ENCODE measurements at places on chromosomes 4 and X.

GRCh38 chr4:113404167-113404571, 354.7 kb downstream of the ANK2 start:
- DNase-seq: no peak

DNA sequence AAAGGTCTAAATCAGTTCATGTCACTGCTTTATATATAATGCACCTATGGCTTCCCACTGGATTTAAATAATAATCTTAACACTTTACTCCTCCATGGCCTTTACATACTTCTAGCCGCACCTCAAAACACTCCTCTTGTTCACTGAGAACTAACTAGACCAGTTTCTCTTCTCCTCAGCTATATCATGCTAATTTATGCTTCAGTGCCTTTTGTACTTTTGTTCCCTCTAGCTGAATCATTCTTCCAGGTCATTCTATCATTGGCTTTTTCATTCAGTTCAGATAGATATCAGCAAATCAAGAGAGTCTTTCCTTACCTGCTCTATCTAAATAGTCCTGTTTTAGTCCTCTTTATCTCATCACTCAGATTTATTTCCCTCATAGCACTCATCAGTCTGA, 64.2 kb downstream of the TET2 start:
- no peak for DNase-seq

DNA sequence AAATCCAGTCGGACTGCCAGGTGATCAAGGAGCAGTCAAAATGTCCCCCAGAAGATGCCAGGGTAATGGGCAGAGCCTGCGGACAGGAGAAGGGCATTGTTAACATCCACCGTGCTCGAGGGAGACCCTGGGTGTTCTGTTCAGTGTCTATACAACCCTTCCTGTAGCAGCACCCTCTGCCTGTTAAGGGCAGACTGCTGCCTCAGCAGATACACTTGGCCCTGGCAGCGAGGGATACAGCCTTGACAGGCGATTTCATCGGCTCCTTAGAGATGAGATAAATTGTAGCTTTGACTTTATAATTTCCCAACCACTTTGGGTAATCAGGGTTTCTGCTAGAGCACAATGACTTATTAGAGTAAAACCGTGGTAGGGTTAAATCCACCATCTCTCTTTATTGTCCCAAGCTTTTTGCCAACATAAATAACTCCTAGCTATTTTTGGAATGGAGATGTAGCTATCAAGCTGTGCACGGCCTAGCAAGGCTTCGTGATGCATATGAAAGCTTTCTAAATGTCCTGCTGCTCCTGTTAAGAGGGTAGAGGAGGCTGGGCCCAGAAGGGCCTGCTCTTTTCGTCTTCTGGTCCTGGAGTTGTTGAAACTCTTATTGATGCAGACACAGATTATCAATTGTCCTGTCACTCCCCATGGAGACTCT, 195.9 kb downstream of the CPEB2 start:
- no peak for DNase-seq

DNA sequence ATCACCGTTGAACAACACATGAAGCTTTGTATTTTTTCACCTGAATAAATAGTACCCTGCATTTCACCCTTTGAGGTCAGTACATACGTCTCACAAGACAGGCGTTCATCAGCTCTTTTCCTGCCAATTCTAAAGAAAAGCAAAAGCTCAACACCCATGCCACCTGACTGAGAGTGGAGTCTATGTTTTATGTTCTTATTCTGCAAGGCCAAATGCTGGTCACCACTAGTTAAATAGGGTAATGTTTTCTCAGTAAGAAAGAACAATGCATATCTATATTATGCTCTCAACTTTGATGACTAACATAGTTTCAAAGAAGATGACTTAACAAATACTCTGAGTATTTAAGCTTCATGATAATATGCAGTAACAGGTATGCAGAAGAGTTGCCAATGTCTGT, 336.3 kb upstream of the BMP3 start:
- DNase-seq: no peak

- DNase-seq: no peak
Measured at GRCh38 chr4:48315728-48316630, 25.4 kb upstream of the SLAIN2 start.

DNA sequence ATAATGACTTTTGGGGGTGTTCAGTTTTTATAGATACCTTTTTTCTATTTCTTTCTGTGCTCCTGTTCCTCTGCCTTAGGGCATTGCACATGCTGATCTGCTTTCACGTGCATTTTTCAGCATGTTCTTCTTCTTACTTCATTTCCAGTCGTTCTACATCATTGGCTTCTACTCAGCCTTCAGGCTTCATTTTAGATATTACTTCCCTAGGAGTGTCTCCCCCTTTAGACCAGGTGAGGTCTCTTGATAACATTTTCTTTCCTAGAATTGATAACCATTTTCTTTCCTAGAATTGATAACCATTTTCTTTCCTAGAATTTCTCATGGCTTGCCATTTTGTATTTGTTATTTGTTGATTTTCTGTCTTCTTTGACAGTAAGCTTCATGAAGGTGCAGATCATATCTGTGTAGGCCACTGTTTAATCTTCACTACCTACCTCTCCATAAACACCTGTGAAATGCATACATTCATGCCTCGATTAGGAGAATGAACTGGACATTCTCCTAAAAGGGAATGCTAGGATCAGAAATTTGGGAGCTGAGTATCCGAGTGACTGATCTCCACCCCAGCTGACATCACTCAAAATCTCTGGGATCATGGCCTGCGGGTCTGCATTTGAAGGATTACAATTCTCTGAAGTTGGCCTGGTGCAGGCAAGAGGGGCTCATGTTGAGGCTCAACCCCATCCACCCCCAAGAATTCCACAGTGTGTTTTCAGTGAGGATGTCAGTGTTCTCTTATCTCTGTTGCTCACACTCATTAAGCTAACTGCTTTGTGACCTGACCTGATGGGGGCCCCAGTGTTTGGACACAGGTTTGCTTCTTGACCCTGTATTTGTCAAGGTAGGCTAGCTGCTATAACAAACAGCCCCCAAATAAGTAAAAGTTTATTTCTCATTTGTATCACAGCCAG, 45.7 kb downstream of the GYG2 start:
- DNase-seq: no peak

DNA sequence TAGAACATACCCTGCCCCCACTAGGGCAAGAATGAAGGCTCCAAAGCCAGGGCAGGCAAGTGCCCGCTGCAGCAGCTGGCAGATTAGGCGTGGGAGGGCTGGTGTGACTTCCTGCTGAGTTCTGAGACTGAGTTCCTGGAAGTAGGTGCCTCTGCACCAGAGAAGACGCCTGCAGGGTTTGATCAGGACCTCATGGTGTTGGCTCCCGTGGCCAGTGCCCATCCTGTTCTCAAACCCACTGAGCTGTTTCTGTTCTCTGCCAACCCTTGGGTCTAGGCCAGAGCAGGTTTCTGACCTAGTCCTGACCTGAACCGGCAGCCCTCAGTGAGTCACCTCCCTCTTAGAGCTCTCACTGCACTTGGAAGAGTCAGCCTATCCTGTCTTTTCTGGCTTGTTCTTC, 220.7 kb downstream of the HS6ST2 start:
- no peak for DNase-seq

- no peak for DNase-seq
Measured at GRCh38 chr4:166435449-166435848, 562.4 kb downstream of the TLL1 start.

GRCh38 chrX:151704041-151704663, 8.9 kb downstream of the PRRG3 start:
- no peak for DNase-seq

- no peak for DNase-seq
Measured at GRCh38 chr4:127212701-127213100, 420.1 kb upstream of the INTU start.

DNA sequence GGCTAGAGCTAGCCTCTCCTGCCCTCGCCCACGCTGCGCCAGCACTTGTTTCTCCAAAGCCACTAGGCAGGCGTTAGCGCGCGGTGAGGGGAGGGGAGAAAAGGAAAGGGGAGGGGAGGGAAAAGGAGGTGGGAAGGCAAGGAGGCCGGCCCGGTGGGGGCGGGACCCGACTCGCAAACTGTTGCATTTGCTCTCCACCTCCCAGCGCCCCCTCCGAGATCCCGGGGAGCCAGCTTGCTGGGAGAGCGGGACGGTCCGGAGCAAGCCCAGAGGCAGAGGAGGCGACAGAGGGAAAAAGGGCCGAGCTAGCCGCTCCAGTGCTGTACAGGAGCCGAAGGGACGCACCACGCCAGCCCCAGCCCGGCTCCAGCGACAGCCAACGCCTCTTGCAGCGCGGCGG, at the start of gene AR:
Gene AR, plus strand, starts transcription at position 204 of the 400 bp plus-strand sequence. CDS start 1,126 bp downstream, outside the sequence.
- no peak for DNase-seq

- DNase-seq: no peak
Measured at GRCh38 chrX:42804524-42804923, 26.6 kb upstream of the PPP1R2C start.

DNA sequence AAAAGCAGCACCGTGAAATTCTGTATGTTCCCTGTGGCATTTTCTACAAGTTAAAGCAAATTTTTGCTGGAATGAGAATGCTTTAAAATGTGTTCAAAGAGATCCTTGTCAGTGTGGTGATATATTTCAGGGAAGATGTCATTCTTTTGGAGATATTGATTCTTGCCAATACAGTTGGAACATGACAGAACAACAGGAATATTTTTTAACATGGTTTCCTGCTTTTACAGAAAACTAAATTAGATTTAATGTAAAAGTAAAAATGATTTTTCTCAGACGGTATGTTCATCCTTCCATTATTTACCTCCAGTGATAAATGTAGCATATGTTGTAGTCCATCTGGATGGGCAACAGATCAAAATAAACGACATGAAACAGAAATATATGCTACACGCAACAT, 474.8 kb downstream of the TMA16 start:
- no peak for DNase-seq

DNA sequence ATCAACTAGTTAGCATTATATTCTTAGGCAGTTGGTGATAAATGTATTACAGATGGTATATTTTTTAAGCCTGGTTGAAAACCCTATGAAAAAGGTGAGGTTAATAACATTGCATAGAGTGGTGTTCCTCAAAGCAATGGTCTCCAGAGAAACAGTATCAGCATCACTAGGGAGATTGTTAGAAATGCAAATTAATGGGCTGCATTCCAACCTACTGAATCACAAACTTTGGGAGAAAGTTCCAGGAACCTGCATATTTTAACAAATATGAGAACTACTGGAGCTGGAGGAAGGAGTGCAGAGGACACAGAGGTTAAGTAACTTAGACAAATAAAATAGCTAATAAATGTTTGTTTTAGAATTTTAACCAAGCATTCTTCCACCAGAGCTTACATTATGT, 166.9 kb upstream of the PCDH10 start:
- no peak for DNase-seq

DNA sequence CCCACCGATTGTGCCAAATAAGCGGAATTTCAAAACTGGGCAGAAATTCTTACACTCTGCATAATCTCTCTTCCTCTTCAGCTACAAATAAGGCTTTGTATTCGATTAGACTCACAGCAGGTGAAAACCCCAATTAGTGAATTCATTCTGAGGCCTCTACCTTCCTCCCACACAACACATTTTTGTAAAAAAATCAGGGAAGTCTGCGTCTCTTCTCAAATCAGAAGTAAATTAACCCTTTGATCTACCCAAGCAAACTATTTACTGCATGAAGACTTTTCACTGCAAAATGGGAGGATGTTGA, 200.6 kb upstream of the FTHL17 start:
- DNase-seq: no peak

- no peak for DNase-seq
Measured at GRCh38 chr4:38611676-38612075, 52.3 kb upstream of the KLF3 start.

DNA sequence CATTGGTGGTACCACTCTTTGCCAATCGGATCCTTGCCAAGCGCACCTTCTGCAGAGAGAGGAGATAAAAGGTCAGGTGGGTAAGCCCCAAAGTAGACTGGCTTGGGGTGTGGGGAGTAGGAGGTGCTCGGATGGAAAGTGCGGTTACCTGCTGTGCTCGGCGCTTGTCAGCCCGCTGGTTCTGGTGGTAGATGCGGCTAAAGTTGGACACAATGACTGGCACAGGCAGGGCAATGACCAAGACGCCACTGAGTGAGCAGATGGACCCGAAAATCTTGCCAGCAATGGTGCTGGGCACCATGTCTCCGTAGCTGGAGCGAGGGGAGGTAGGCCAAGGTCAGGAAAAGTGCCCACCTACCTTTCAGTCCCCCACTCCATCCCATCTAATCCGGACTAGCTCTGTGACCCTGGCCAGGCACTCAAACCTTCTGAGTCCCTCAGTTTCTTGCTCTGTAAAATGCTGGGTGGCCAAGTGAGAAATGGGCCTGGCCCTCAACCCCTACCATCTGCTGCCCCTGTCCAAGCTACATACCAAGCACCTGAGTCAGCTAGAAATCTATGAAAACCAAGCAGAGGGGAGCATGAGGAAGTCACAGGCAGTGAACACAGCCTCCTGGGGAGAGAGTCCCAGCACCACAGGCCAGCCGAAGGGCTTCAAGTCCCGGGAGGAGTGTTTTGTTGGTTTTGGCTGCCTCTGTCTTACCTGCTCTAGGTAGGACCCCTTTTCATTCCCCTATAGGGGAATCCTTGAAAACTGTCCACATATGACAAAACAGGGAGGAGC, 4.7 kb downstream of the KCND1 start:
- no peak for DNase-seq

DNA sequence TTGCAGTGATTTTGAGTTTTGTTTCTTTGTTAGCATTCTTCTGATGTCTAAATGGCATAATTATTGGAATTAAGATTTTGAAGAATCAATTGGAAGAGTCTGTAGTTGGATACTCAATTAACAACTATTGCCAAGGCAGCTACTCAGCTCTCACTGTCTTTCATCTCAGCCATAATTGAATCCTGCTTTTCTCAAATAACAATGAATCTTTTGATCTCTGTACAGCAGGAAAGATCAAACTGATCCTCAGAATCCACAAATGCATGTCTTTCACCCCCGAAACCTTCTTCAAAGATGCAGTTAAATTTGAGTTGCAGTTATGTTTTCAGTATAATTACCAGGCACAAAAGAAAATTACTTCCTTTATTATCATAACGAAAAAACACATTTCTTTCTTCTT, 86.2 kb downstream of the MAD2L1 start:
- DNase-seq: no peak

DNA sequence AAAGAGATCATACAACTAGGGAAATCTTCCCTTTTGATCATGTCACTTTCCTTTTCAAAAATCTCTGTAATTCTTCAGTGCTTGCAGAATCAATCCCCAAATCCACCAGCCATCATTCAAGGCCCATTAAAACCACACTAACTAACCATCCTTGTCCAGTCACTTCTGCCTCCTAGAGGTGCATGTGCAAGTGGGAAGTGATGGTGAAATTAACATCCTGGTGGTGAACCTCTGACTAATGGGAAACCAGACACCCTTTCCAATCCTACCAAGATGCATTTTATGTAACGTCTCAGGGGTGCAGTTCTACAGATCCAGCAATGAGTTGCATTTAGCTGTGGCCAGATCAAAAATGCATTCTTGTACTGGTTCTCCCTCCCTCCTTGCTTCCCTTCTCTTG, 341.8 kb downstream of the RAPGEF2 start:
- no peak for DNase-seq

- no peak for DNase-seq
Measured at GRCh38 chr4:1015179-1015578, 3.8 kb downstream of the FGFRL1 start.

Measured in 8988T (cell line).